Activated naive CD4-positive, alpha-beta T cell treated with Interleukin-2 at 50 U/mL for 16 hours (primary cell): ENCODE measurements at places on chromosomes 3 and 15.

- DNase-seq: no peak
Measured at GRCh38 chr3:11276901-11277300, 4.7 kb downstream of the ATG7 start.

- DNase-seq: peak; percentile 44
Measured at GRCh38 chr3:194577986-194578905, 55.0 kb downstream of the TMEM44 start.

- no peak for DNase-seq
Measured at GRCh38 chr3:40615110-40615915, 90.6 kb downstream of the ZNF621 start.

DNA sequence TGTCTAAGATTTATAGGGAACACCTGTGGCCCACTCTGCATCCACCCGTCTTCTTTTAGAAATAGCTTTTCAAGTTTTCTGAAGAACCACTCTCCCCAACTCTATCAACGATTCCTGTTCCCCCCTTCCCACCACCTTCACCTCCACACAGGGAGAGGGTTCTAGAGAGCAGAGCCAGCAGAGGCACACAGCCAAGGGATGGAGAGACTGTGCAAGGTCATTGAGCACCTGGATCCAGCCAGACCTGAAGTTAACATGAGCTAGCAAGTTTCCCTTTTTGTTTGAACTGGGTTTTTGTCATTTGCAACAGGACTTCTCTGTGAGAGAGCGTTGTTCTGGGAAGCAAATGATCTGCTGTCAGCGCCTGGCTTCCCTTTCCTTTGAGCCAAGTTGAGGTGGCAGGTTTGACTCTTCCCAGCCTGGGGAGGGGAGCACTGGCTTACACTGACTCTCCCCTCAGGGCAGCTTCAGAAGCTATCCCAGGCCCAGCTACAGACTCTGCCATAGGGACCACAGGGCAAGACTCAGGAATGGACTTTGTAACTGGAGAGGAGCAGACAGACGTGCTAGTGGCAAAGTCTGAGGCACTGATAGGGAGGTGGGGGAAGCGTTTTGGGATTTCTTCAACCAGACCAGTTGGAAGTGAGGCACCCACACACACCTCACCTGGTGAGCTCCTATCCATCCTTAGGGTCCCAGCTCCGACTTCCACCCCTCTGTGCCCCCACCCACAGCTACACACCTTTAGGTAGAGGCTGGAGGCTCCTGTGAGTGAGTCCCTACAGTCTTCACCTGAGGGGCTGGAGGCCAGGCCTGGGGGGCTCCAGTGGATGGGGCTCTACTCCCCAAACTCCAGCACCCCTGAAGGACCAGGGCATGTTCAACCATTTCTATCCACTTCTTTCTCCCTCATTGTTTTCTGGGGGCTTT lies 19.4 kb upstream of the PLXNA1 start:
- no peak for DNase-seq

DNA sequence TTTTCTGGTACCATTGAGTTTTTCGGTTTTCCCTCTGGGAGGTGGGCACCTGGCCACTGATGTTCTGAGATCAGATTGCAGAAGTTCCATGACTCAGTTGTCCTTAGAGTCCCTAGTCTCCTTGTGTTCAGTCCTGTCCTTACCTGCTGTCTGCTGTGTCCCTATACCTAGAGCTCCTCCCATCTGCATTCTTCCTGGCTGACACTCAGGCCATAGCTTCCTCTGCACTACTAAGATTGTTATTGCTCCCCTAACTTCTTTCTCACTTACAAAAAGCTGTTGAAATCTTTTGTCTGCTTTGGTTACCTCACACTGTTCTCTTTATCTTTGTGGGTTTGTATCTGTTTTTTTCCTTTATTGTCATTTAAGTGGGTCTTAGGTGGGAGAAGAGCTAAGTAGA lies 13.2 kb downstream of the USP3 start:
- no peak for DNase-seq

DNA sequence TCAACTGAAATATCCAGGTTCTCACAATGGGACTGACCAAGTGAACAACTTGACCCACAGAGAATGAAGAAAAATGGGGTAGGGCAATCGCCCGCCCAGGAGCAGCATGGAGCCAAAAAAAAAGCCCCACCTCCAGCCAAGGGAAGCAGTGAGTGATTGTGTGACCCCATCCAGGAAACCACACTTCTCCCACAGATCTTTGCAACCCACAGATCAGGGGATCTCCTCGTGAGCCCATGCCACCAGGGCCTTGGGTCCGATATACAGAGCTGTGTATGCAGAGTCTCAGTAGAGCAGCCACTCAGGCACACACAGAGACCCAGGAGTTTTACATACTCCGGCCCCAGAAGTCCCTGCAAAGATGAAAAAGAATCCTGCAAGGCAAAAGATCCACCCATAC lies 35.7 kb downstream of the PYGO1 start:
- no peak for DNase-seq

DNA sequence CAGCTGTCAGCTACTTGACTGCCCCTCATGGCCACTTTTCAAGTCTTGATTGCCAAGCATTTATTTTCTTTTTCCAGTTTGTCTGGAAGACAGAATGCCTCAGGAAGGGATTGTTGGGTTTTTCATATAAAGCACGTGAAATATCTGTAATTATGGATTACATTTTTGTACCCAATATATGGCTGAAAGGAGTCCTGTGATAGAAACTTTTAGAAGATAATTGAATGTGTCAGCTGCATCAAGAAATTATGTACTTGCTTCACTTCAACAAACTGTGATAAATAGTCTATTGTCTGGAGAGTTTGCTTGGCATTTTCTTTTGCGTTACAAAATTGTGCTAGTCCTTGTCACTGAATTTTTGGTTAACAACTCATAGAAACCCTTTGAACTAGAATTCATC lies 247.9 kb upstream of the SLCO3A1 start:
- DNase-seq: no peak

- no peak for DNase-seq
Measured at GRCh38 chr3:150267288-150267687, 140.8 kb upstream of the TSC22D2 start.

- DNase-seq: no peak
Measured at GRCh38 chr15:68907396-68907923, 22.9 kb upstream of the SPESP1 start.
